ENCODE measurements at places on chromosomes 12 and 14.

- DNase-seq = no peak
These were observed 177.3 kb upstream of the CDKN3 start for GRCh38 chr14:54219261-54220070.

DNA sequence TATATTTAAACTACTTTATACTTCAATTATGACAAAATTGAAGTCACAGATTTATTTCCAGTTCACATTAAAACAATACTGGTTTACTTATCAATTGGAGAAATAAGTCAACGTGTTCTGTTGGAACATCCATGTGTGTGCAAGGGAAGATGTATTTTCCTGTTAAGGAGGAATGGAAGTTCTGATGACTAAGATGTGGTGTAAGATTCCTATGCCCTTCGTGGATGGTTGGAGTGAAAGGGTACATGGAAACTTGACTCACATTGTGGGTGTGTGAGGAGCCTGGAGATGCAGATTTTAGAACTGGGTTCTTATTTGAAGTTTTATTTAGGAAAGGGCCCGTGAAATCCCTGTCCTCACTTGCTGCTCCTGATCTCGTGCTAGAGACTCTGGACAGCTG, 95.3 kb downstream of the CATSPERB start:
- DNase-seq = no peak

- no peak for DNase-seq
These were observed 129.8 kb upstream of the TMEM132C start for GRCh38 chr12:128137140-128137539.

DNA sequence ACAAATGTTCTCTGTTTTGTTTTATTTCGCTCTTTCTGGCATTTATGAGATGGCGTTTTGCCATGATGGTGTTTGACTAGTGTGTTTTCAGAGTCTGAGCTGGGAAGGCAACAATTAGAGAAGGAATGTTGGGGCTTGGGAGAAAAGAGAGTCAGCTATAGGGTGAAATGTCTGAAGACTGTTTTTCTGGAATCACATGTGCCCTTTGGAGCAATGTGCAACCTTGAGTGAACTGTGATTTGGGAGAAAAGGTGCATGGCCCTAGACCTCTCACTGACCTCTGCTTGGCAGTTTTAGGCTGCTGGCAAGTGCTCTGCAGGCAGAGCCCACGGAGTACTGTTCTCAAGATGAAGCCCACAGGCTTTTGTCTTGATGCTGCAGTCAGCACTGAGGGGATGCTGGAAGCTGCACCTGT, 379.9 kb upstream of the PDE3A start:
- no peak for DNase-seq

DNA sequence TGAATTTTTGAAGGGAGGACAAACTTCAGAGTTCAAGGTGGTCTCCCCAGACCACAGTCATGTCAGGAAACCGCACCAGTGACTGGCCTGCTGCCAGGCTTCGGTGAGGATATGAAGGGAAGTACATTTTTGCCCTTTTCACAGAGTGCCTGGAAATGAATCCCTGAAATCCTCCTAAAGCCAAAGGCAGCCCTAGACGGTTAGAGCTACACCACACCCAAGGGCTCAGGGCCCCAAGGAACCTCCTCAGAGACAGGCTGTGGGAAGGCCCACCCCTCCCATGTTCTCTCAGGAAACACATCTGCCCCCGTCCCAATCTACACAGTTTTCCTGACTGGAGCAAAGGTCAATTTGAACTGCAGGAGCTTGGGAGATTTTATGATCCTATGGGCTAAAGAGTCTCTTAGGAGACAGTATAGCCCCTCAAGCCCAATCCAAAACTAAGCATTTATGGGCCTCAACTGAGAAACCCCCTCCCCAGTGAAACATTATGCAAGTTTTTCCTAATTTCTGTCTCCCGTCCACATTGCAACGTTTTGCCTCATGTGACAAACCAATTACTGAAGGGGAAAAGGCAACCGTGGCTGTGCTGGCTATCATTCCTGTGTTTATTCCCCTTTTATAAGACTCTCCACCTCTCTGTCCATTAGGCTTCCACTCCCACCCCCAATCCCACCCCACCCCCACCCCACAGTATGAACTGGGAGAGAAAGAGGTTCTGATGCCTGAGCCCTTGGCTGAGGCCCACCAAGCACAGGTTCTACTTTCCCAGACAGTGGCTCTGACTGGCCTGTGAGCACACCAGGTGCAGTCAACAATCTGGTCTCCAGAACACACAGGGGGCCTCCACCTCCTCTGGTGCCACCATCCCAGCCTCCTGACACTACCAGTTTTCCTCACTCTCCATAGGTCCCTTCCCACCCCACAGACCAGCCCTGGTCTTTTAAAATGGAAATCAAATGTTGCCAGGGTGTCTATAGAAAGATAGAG, 9.6 kb upstream of the RNASE1 start:
- no peak for DNase-seq

DNA sequence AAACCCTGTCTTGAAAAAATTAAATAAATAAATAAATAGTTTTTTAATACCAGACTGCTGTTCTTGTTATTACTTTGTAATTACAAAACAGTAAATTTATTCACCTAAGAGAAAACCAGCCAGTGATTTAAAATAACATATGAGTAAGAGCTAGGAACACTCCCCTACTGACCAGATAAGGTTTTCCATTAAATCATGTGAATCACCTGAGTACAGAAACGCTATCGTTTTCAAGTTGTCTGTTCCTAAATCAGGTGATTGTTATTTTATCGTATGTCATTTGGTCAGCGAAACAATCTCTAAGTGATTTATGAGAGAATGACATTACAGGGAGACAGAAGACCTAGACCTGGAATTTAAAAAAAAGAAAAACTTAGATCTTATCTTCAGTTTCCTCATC, 47.3 kb downstream of the RPS29 start:
- no peak for DNase-seq

DNA sequence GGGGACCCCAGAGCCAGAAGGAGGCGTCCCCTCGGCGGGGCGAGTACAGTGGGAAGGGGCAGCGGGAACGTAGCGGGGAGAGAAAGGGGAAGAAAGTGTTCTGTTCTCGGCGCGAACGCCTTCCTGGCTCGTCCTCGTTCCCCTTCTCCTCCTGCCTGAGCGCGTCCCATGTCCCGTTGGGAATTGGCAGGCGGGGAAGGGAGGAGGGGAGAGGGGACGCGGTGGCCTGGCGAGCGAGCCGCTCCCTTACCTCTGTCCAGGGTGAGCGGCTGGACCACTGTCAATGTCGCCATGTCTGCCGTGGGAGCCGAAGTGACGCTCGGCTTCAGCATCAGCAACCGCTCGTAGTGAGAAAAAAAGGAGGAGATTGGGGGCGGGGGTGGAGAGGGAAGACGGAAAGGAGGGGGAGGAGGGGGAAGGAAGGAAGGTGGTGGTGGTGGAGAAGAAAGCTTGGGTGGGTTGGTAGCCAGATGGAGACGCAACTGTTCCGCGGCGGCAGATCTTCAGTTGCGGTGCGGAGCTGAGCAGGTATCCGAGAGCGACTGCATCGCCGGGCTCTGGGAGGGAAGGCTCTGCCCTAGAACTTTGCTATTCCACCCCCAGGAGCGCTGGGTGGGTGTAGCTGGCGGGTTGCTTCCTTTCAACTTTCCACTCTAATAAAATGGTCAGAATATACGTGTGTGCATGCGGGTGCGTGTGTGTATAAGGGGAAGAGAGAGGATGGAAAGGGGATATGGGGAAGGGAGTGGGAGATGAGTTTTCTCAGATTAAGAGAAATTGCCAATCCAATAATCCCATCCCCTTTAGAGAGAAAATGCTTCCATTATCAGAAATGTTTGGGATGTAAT, at the start of gene LIN7A:
Gene LIN7A (minus strand): TSS at position 544 of the 848 bp plus-strand sequence. CDS start 212 bp downstream, at position 332.
- DNase-seq = no peak

GRCh38 chr14:106786697-106787096, 1260.3 kb downstream of the TMEM121 start:
- DNase-seq = no peak

GRCh38 chr14:74858022-74858421, 17.9 kb downstream of the PROX2 start:
- no peak for DNase-seq

DNA sequence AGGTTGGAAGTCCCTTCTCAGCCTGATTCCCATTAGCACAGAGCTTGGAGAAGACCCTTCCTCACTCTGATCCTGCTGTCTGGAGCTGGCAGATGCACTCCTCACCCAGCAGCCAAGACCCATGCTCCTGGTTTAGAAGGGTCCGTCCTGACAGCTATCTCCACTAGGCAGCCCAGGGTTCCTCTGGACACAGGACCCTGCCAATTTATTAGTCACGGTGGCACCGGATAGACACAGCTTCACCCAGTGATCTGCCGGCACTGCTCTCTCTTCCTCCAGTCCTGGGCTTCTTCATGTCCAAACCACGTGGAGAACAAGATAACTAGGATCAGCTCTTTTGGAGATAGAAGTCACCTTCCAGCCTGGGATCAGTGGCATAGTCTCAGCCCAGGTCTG, 26.2 kb upstream of the TCL1B start:
- no peak for DNase-seq

GRCh38 chr12:2652401-2653081, 142.2 kb upstream of the FKBP4 start:
- DNase-seq = no peak

DNA sequence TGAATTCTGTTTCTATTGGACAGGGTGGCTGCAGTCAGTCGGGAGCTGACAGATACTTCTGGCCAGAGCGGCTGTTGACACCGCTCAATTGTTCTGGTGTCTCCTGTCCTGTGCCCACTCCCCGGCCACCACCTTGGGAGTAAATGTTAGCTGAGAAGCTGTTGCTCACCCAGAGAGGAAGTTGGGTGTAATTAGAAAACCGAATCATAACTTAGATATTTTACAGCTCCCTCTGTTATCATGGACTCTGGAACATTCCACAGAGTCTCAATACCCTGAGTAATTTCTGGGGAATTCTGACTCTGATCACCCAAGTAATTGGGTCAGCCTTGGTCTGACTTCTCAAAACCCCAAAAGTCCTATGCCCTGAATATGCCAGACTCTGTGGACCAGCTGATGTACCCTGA, 58.3 kb upstream of the RFLNA start:
- no peak for DNase-seq
